Activated T-helper 1 cell treated with Interleukin-2 at 50 U/mL for 16 hours (primary cell): ENCODE measurements at places on chromosomes 11 and 22.

DNA sequence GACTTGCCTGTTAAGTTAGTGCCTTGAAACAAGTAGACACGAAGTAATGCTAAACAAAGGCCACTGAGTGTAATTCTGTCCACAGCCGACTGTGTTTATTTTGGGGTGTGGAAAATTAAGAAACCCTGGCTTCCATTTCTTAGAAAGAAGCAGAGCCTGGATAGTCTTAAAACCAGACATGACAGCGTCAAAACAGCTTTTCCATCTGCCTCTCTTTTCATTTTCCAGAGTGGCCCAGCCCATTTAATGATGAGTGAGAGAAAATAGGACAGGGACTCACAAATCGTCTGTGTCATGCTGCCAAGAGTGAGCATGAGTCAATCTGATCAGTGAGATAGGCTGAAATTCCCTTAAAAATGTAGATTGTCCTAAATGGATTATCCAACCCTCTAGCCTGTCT lies 485.9 kb downstream of the JRKL start:
- no peak for DNase-seq

DNA sequence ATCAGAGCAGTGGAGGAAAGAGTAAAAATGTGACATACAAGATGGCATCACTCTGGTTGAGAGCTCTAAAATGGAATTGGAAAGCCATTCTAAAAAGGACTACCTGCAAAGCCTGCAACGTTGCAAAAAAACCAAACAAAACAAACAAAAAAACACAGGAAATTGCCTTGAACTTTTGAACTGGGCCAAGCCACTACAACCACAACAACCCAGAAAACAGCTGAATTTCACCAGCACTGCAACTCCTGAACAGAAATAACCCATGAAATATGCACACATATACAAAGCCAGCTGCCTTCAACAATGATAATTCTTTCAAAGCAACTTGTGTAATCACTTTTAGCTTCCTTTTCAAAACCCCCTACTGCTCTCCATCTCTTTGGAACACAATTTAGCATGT lies 326.6 kb upstream of the LRRC4C start:
- DNase-seq: no peak

- DNase-seq: no peak
These were observed 307.0 kb downstream of the AASDHPPT start for GRCh38 chr11:106384429-106384828.

DNA sequence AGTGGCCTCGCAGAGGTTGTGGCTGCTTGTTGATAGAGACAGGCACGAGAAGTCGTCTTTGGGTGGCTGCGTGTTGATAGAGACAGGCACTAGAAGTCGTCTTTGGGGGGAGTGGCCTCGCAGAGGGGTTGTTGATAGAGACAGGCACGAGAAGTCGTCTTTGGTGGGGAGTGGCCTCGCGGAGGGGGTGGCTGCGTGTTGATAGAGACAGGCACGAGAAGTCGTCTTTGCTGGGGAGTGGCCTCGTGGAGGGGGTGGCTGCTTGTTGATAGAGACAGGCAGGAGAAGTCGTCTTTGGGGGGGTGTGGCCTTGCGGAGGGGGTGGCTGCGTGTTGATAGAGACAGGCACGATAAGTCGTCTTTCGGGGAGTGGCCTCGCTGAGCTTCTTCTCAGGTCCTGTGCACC lies 328.8 kb downstream of the TBC1D22A start:
- no peak for DNase-seq

DNA sequence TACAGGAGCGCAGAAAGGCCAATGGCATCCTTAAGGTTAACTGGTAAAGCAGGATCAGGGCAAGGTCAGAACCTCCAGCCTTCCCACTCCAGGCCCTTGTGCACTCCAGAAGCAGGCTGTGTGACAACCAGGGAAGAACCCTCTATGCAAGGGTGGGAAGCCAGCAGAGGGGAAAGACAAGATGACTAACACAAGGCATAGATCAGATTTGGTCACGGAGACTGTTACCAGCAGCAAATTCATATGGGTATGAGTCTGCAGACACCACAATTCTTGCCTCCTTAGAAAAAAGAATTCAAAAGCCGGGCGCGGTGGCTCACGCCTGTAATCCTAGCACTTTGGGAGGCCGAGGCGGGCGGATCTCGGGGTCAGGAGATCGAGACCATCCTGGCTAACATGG lies 39.8 kb upstream of the MTNR1B start:
- DNase-seq: no peak

DNA sequence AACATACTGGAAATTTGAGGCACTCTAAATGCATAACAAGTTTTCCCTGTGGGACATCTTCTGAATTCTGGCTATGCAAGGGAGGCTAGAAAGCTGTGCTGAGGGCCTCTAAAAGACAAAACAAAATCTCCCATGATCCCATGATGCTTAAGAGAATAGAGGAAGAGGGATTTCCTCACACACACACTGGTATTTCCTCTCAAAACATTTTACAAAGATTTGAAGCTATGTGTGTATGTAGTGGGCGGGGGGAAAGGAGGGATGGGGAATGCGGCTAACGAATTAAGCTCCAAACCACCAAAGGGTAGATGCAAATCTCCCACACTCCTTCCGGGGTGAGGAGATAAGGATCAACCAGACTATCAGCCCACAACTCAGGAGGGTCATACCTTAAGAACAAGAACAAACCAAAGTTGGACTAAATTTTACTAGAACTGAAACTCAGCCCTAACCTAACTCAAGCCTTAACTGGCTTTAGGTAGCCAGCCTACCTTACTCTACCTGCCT lies 6.0 kb downstream of the OR2AT4 start:
- no peak for DNase-seq

DNA sequence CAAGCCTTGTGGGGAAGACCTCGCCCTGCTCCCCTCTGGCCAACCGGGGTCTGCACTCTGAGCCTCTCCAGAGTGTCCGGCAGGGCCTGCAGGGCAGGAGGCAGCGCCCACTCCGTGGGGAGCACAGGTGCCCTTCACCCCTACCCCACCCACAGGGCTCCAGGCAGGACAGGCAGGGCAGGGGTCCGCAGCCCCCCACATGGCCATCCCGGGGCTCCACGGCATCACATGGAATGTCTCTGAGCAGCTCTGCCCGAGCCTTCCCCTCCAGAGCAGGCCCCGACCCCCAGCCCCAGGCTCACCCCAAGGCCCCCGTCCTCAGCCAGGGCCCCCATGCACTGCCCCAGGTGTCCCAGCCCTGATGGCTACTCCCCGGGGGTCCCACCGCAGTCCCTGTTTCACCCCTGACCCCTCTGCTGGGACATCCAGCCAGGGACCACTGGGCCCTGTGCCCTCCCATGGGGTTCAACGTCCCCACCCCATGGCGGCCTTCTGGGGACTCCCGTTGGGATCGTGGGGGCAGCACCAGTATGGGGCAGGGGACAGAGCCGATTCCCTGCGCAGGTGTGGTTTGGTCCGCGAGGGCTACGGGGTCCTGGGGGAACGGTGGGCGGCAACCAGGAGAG lies 77.7 kb downstream of the BRD1 start:
- no peak for DNase-seq

GRCh38 chr11:10573028-10573427 lies 4.6 kb upstream of the LYVE1 start:
- no peak for DNase-seq

DNA sequence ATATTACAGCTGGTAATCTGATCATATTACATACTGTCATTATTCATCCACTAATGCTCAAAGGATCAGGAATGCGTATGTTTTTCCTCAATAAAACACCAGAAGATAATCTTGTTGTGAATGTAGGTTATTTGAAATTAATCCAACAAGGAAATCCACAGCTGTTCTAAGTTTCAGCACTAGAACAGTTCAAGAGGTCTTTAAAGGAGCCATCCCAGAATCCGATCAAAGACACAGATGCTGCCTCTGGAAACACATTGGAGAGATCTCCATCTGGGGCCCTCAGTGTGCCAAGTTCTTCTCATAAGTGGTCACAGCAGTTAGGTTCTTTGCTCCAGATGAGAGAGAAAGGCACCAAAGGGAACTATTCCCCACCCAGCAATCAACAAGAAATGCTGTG lies 1955.1 kb upstream of the RAG2 start:
- no peak for DNase-seq

- DNase-seq: no peak
These were observed 131.2 kb downstream of the ARL14EP start for GRCh38 chr11:30454111-30454510.

GRCh38 chr22:38416621-38417251 lies 38.3 kb downstream of the KCNJ4 start:
- no peak for DNase-seq

- DNase-seq: no peak
These were observed 983.3 kb downstream of the OPCML start for GRCh38 chr11:132549001-132549400.

- DNase-seq: no peak
These were observed 19.1 kb downstream of the INCENP start for GRCh38 chr11:62142921-62143320.

DNA sequence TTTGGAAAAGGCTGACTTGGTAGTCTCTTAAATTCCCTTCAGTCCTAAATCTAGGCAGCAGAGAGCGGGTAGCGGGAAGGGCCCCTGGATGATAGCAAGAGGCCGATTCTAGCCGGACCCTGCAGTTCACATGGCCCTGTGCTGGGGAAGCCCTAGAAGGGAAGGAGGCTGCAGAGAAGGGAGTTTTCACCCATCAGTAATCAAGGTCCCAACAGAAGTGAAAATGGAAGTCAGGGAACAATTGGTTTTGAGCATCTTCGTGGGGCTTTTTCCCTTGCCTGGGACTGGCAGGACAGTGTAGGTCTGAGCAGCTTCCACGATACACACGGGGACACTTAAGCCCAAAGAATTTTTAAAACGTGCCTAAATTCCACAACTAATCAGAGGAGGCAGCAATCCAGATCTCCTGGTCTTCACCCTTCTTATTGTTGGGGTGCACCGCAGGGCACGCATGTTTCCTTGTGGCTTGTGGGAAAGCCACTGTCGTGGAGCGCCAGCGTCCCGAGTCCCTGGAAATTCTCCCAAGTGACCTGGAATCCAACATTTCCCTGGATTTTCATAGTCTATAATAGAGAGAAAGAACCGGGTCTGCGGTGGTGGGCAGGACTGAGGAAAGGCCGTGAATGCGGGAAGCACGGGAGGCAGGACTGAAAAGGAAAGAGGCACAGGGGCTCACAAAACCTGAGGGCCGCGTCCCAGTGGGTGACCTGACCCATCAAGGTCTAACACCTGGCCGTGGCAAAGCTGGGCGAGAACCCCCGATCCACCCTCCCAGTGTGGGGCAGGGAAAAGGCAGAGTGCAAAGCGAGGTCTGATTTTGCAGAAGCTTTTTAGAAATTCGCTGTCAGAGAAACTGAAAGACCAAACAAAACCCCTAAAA lies 846 bp upstream of the OAF start:
- DNase-seq: no peak

DNA sequence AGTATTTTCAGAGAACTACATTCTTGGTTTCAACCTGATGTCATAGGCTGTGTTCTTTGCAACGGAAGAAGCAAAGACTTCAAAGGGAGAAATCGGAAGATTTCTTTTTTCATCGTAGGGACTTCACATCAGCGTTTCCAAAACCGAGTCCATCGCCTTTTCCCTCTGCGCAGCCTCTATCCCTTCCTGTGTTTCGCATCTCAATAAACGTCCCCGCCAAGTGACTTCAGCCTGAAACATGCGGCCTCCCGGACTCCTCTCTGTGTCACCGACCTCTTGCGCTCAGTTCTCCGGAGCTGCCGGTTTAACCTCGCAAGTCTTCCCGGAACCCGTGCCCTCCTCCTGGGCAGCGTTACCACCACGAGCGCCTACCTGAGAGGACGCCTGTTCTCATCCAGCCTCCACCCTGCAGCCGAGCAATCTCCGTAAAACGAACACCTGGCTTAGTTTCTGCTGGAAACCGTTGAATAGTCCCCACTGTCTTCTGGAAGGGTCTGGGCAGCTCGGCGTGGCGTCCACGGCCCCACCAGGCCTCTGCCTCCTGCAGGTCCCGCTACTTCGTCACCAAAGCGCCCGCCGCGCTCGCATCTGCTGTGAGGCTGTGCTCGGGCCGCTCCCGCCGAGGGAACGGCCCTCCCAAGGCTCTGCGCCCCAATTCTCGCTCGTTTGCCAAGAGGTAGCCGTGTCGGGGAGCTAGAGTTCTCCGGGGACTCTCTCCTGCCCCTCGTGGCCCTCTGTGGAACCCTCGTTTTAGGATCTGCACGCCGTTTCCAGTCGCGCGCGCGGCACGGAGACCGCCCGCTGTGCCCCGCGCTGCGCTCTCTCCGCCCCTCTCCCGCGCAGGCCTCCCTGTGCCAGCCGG lies at the start of gene GLB1L3:
GLB1L3 (plus strand) TSS at position 846 of the 862 bp plus-strand sequence. CDS start 362 bp downstream, outside the sequence.
- DNase-seq: peak; percentile 59

GRCh38 chr22:20976291-20976877 lies 5.7 kb upstream of the LZTR1 start:
- DNase-seq: no peak
